ENCODE measurements at places on chromosomes 12 and 14.

DNA sequence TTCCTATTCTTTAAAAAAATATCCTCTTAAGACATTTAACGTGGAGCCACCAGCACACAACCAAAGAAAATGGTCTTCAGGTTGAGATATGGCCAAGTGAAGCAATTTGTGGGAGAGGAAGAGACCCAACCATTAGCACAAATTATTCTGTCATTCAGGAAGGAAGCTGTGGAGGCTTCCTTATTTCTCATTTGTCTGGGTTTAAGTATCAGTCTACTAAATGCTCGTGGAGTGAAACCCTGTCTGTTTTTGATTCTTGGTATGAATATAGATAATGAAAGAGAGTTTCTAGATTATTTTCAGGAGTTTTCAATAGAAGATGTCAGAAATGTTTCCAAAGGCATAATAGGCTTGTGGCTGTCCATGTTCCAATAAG lies 125.1 kb downstream of the GPR65 start:
- no peak for DNase-seq

- DNase-seq = peak; percentile 67
Measured at GRCh38 chr12:93167841-93168492, 209.8 kb upstream of the NUDT4 start.

- no peak for DNase-seq
Measured at GRCh38 chr12:109301643-109302168, 7.4 kb downstream of the FOXN4 start.

DNA sequence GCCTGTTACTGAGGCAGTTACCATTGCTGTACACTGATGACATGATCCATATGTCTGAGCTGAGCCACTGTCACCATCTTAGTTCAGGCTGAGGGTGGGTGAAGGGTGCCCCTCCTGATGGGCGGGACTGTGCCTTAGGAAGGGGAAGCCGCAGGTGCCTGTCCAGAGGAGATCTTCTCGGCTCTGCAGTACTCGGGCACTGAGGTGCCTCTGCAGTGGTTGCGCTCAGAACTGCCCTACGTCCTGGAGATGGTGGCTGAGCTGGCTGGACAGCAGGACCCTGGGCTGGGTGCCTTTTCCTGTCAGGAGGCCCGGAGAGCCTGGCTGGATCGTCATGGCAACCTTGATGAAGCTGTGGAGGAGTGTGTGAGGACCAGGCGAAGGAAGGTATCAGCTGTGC lies 3.7 kb downstream of the RNF31 start:
- no peak for DNase-seq

- no peak for DNase-seq
Measured at GRCh38 chr12:109725321-109726105, 11.9 kb downstream of the FAM222A start.

GRCh38 chr12:131030472-131031328 lies 77.0 kb downstream of the ADGRD1 start:
- no peak for DNase-seq

- peak; percentile 59 for DNase-seq
Measured at GRCh38 chr14:99232714-99233214, 39.2 kb downstream of the BCL11B start.

Data from activated CD4-positive, alpha-beta memory T cell treated with anti-CD3 and anti-CD28 coated beads for 36 hours (primary cell).